Activated T-cell treated with anti-CD3 and anti-CD28 coated beads, Interleukin-2, amount 50 U/mL, for 72 hours (primary cell): ENCODE measurements at places on chromosomes 7 and 10.

- DNase-seq = no peak
Observed at GRCh38 chr7:43137811-43138210, 25.4 kb downstream of the HECW1 start.

DNA sequence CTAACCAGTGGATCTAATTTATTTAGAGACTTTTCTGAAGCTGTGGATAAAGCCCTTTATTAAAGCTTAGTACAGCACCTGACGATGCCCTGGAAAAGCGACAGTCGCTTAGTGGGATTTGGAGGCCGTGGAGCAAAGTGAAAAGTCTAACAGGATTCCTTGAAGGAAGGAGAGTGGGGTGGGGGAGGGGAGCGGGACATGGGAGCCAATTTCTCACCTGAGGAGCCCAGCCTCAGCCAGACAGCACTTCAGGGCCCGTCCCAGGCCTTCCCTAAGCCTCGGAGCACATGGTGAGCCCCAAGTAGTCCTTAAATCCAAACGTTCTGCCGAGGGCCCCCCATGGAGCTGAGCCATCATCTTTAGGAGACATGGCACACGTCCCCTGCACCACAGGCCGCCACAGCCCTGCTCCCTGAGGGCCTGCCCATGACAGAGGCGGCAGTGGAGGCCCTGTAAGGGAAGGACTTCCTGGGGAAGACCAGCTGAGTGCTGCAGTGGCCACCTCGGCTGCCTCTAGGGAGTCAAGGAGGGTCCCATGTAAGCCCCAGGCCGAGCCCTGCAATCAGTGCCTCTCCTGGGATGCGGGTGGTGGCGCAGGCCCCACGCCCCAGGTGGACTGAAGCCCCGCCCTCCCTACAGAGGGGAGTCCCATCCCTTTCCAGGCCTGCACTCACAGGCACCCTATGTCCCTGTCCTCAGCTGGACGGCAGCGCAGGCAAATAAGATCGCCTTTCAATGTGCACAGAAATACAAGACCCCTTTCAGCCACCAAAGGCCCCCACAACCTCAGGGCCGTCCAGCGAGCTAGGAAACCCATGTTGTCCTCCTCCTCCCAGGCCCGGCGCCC is 187.0 kb downstream of the MAD1L1 start:
- no peak for DNase-seq

- DNase-seq = no peak
Observed at GRCh38 chr10:121910673-121911420, 17.0 kb downstream of the ATE1 start.

- DNase-seq = no peak
Observed at GRCh38 chr10:98029149-98030092, 1.0 kb downstream of the CRTAC1 start.

GRCh38 chr7:67391168-67391567 is 394.5 kb downstream of the TYW1 start:
- DNase-seq = no peak

GRCh38 chr7:106819546-106819945 is 45.5 kb upstream of the PIK3CG start:
- DNase-seq = no peak

- no peak for DNase-seq
Observed at GRCh38 chr7:95577137-95577536, 19.2 kb downstream of the PDK4 start.

DNA sequence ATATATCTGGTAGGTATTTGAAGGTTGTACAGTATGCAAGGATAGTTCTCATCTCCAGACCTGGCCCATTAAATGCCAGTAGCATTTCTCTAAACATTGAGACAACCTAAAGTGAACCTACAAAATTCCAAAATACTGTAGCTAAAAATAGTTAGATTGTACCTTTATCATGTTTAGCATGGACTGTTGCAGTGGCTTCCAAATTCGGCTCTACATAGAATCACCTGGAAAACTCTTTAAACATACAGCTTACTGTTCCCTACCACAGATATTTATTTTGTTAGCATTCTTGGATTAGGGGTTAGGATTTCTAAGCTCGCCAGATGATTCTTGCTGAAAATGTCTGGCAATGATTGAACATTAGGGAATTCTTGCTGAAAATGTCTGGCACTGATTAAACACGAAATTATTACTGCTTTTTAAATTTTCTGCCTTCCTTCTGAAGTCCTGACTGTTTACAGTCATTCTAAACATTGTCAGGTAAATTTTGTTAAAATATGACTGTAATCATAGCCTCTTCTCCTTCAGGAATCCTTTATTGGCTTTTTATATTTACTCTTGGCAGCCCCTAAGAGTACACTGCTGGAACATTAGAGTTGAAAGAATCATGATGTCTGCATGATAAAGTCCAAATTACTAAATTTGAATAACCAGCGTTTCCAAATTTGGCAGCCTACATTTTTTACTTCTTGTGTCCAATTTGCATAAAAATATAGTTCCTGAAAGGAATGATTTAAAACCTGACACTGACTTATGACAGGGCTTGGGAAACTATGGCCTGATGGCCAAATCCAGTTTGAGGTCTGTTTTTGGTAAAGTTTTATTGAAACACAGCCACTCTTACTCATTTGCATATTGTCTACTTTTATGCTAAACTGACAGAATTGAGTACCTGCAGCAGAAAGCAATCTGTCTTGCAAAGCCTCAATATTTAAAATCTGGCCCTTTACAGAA is 40.3 kb downstream of the SHOC2 start:
- DNase-seq = no peak
